Fibroblast of upper back skin (primary cell): ENCODE measurements at places on chromosomes 13 and 19.

DNA sequence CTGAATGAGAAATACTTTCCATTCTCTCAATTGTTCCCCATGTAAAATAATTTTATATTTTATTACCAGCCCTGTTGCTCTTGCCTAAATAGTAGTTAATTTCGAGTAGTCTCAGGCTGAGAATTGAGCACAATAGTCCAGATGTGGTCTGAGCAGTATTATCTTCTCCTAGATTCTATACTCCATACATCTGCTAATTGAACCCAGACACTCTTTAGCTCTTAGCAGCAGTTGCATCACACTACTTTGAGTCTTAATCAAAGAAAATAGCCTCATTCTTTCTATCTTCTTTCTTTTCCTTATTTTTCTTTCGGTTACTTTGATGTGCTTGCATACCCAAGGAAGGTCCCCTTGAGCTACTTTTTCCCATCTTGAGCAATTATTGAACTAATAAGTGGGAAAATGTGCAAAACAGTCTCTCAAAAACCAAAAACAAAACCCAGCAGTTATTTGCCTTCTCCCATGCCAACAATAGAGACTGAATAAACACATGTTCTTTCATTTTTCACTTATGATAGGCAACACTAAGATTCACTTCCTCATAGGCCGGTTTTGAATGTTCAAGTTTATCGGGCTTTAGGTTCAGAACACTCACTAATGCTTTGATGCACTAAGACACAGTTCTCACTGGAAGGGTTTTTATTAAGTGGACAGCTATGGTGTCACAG lies 204.5 kb downstream of the POU4F1 start:
- DNase-seq, result no peak

DNA sequence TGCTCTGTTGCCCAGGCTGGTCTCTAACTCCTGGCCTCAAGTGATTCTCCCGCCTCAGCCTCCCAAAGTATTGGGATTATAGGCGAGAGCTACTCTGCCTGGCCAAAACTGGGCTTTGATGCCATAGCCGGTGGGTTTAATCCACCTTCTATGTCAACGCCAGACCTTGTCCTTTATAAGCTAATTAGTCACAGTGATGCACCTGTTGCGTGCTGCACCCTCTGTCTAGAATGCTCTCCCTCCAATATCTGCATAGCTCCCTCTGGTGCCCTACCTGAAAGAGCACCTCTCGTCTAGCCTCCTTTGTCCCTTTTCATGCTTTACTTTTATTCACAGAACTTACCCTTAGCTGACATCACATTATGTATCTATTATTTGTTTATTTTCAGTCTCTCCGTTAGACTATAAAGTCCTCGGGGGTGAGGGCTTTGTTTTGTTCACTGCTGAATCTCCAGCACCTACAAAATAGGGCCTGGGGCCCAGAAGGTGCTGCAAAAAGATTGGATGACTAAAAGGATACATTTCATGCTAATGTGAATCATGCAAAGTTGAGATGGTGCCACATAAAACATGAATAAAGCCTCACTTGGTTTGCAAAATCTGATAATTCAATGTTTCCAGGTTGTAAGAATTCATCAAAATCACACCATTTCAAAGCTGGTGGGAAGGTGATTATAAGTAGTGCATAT lies 148.1 kb downstream of the USP12 start:
- no peak for DNase-seq

DNA sequence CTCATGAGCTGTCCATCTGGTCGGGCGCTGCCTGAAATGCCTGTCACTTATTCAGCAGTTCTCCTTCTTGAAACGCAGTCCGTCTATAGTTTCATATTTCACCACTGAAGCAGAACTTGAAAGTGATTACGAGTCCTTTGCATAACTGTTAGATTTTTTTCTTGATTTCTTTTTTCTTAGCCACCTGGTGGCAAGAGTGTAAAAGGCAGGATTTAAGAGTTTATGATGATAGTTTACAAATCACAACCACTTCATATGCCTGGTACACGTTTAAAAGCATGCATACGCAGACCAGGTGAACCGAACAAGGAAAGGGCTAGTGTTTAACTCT lies 45.8 kb downstream of the GGACT start:
- peak; percentile 55 for DNase-seq

GRCh38 chr13:25281935-25282332 lies 5.4 kb downstream of the MTMR6 start:
- DNase-seq, result no peak

DNA sequence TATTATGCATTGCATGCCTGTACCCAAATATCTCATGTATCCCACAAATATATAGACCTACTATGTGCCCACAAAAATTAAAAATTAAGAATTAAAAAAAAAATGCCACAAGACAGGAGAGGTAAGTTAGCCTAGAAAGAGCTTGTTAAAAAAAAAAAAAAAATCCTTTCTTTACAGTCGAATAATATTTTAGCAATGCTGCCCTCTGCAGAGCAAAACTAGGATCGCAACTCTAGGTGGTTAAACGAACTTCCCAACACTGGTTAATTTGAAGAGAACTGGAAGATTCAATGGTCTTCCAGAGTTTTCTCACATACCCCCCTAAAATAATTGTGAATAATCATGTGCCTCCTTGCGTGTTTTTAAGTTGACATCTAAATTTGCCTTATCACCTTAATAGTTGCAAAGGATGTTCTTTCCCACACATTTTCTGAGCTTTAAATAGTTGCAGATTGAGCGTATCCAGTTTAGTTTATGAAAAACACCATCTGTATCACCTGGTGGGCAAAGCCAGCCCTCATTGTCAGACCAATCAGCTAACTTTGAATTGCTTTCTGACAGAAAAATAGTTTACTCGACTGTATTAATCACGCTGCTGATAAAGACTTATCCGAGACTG lies 47.4 kb upstream of the RCBTB2 start:
- DNase-seq, result peak; percentile 61

DNA sequence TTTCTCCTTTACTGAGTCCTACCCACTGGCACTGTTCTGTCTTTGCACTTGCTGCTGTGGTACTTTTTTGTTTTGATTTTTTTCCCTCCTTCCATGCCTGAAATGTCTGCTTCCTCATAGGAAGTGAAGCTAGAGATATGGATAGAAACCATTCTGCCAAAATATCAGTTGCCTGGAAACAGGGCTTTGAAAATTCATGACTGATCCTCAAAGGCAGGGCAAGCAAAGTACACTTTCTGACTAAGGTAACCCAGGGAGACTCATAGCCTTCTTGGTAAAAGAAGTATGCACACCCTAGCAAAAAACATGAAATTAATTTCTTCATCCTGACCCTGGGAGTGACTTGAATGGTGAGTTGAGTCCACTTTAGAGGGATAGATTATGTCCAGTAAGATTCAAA lies 329.8 kb downstream of the MYO16 start:
- no peak for DNase-seq

DNA sequence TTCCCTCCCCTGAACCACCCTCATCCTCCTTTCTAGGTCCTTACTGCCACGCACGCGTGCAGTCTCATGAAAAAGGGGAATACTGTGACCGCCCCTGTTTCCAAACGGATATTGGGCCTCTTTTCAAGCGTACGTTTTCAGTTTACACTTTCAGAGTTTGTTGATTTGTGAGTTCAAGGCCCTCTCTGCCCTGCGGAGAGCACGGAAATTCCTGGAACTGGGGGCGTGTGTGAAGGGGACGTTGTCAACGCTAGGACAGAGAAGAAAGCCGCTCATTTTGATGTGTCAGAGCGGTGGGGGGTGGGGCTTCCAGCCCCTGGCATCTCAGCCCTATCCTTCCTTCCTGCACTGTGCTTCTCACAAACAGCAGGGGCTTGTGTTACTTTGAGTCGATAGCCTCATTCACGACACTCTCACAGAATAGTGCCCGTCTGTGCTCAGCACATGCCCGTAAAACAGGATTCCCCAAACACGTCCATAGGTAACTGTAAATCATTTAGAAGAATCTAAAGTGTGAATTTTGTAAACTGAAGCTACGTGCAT lies 137.6 kb upstream of the PEG3 start:
- no peak for DNase-seq

DNA sequence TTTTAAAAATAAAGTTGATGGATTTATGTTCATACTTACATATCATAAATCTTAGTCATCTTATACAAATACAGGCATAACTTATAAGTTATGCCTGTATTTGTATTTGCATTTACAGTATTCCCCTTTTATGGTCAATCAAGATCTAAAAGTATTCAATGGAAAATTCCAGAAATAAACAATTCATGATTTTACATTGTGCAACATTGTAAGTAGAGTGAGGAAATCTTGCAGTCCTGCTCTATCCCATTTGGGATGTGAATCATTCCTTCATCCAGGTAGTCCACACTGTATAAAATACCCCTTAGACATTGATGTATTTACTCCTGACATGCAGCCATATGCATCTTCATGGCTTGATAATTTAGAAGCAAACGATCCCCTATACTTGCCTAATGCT lies 795.3 kb downstream of the SLITRK1 start:
- peak; percentile 9 for DNase-seq

GRCh38 chr19:52692431-52693008 lies 42.3 kb downstream of the ZNF611 start:
- no peak for DNase-seq

GRCh38 chr13:93881411-93881810 lies 598.1 kb downstream of the DCT start:
- peak; percentile 33 for DNase-seq

DNA sequence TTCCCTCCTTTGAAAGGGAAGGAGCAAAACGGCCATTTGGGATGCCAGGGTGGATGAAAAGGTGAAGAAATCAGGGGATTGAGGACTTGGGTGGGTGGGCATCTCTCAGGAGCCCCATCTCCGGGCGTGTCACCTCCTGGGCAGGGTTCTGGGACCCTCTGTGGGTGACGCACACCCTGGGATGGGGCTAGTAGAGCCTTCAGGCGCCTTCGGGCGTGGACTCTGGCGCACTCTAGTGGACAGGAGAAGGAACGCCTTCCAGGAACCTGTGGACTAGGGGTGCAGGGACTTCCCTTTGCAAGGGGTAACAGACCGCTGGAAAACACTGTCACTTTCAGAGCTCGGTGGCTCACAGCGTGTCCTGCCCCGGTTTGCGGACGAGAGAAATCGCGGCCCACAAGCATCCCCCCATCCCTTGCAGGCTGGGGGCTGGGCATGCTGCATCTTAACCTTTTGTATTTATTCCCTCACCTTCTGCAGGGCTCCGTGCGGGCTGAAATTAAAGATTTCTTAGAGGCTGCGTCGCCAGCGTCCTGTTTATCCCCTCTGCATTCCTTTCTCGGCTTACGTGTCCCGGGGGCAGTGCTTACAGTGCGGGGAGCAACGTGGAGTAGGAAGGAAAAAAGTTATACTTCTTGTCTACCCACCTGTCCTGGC lies 15.2 kb upstream of the S1PR4 start:
- peak; percentile 56 for DNase-seq

- no peak for DNase-seq
Measured at GRCh38 chr13:114155926-114156883, 22.9 kb upstream of the CFAP97D2 start.

GRCh38 chr13:110625771-110626321 lies 10.5 kb downstream of the NAXD start:
- no peak for DNase-seq

DNA sequence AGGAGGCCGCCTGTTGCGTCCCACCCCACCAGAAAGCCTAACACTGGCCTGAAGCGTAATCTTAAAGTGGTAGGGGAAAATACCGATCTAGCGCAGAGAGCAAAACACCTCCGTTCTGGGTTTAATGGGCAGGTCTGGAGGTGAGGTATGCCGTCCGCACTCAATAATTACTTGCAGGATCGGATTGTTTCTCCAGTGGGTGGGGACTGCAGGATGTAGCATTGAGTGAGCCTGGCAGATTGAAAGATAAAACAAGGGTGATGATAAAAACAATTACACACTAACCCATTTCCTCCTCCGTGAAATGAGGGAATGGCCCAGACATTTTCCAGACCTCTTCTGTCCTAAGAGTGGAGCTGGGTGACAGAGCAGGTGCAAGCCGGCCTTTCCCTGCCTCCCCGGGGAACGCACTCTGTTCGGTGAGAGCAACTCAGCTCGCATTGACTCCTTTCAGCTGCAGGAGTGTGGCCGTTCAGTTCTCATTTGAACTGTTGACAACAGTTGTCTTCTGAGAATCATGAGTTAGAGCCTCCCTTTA lies 110.2 kb upstream of the DOCK9 start:
- no peak for DNase-seq

DNA sequence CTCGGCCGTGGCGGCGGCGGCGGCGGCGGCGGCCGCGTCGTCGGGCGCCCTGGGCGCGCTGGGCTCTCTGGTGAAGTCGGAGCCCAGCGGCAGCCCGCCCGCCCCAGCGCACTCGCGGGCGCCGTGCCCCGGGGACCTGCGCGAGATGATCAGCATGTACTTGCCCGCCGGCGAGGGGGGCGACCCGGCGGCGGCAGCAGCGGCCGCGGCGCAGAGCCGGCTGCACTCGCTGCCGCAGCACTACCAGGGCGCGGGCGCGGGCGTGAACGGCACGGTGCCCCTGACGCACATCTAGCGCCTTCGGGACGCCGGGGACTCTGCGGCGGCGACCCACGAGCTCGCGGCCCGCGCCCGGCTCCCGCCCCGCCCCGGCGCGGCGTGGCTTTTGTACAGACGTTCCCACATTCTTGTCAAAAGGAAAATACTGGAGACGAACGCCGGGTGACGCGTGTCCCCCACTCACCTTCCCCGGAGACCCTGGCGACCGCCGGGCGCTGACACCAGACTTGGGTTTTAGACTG lies 1.7 kb downstream of the SOX1 start:
- no peak for DNase-seq

GRCh38 chr19:44587963-44588770 lies 25.2 kb upstream of the IGSF23 start:
- peak; percentile 99 for DNase-seq

DNA sequence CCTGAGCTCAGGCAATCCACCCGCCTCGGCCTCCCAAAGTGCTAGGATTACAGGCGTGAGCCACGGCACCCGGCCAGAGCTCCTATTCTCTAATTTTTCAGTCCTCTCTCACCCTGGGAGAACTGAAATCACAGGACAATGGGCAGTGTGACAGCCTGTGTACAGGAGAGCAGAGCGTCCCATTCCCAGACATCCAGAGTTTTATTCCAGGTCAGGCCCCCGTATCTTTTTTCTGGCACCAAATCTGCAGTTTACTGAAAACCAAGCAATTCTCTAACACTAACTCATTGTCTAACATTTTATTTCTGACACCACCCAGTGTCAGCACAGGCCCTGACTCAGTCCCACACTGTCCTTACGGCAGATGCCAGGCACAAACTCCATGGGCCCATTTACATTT lies 6.7 kb downstream of the ZNF708 start:
- DNase-seq, result no peak

DNA sequence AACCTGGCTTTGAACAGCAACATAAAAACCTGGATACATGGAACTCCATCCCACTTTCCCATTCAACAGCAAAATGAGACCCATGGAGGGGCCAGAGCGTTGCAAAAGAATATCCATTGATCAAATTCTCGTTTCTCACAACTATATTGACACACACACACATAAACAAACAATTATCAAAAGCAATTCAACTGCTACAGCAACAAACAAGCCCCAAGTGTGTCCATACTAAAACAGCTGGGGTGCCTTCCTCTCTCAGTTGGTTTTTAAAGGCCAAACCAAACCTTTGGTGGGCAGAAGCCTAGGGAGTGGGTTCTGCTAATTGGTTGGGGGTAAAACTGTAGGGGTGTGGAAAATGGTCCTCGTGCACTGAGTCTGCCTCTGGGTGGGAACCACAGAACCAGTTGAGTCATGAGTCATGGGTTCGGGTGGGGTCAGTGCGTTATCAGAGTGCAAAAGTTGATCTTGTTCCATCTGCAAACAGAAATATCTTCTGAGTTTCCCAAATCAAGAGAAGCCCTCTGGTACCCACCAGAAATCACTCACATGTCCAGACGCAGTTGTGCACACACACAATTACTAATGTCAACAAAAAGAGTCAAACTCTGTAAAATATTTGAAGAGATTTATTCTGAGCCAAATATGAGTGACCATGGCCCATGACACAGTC lies 18.5 kb downstream of the GPR42 start:
- DNase-seq, result no peak
